ENCODE measurements at places on chromosomes 11 and 22.
A peak's percentile ranks its signal among the peaks of the same experiment; 100 is the strongest.

DNA sequence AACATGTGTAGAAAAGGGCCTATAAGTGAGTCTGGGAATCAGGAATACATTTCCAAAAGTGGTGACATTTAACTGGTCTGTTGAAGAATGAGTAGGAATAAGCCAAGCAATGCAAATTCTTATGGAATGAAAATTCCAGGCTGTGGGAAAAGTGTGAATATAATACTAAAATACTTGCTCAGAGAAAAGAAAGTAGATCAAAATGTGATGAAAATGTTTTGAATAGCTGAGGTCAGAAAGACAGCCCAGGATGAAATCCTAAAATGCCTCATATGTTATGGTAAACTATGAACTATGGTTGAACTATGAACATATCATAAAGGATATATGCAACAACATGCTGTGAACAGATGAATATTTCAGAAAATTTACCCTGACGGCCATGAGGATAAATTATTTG lies 688.3 kb upstream of the FAT3 start:
- no peak for DNase-seq

GRCh38 chr11:70326365-70326811 lies 55.9 kb downstream of the PPFIA1 start:
- no peak for DNase-seq

DNA sequence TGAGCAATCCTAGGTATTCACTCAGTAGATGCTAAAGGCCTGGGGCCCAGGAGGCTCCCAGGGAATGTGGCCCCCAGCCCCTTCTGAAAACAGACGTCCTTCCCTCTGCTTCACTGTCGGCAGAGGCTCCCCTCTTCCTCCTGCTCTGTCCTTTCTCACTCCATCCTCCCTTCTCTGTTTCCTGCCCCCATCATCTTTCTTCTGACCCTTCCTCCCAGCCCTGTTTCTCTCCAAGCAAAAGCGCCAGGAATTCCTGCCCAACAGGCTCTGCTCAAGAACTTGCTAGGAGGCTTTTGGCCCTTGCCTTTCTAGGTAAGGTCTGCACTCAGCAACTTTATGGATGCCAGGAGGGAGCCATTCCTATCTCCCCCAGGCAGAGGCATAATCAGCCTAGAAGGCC lies 300.5 kb downstream of the NTM start:
- no peak for DNase-seq

- DNase-seq: no peak
Observed at GRCh38 chr11:30863209-30863608, 277.1 kb upstream of the MPPED2 start.

DNA sequence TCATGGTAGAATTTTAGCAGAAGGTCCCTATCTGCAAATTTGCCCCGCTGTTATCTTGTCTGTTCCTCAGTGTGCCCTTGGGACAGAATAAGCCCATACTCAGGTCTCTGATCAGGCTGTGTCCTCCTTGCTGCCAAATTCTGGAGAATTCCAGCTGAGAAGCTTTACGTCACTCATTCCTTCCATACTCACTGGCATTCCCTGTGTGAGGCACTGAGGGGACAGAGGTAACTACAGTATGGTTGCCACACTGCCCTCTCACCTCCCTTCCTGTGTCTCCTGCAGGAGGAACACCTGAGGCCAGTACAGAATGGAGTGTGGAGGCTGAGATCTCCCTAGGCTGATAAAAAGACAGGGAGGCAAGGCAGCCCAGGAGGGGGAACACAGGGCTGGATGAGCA lies 31.5 kb downstream of the SHISA8 start:
- no peak for DNase-seq

- DNase-seq: no peak
Observed at GRCh38 chr22:41354979-41355378, 26.8 kb upstream of the TEF start.

DNA sequence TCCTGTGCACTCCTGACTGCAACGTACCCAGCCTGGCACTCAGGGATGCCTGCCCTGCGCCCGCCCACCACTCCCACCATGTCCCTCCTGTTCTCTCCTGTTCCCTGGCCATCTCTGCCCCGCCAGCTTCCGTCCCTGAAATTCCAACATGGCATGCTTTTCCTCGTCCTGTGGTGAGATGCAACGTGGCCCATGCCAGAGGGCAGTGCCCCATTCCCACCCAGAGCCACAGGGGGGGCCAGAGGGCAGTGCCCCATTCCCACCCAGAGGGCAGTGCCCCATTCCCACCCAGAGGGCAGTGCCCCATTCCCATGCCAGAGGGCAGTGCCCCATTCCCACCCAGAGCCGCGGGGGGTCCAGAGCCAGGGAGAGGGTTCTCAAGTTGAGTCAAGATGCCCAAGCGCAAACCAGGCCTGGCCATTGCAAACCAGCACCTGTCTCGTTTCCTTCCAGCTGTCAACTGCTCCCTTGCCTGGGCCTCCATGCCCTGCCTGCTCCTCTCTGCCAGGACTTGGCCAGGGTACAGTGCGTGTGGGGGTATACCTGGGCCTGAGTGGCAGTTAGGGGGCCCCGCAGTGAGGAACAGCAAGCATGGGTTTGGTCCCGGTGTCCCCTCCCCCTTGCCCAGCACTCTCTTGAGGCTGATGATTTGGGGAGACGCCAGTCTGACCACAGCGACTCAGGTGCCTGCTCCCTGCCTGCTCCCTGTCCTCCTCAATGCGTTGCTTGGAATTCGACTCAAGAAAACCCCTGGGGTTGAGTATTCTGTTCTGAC lies 14.6 kb downstream of the B3GAT1 start:
- DNase-seq: no peak

GRCh38 chr22:32623943-32624342 lies 149.3 kb downstream of the FBXO7 start:
- DNase-seq: no peak

GRCh38 chr22:17921871-17922821 lies 102.2 kb downstream of the MICAL3 start:
- DNase-seq: no peak

- DNase-seq: no peak
Observed at GRCh38 chr11:70836071-70836470, 416.3 kb downstream of the SHANK2 start.

DNA sequence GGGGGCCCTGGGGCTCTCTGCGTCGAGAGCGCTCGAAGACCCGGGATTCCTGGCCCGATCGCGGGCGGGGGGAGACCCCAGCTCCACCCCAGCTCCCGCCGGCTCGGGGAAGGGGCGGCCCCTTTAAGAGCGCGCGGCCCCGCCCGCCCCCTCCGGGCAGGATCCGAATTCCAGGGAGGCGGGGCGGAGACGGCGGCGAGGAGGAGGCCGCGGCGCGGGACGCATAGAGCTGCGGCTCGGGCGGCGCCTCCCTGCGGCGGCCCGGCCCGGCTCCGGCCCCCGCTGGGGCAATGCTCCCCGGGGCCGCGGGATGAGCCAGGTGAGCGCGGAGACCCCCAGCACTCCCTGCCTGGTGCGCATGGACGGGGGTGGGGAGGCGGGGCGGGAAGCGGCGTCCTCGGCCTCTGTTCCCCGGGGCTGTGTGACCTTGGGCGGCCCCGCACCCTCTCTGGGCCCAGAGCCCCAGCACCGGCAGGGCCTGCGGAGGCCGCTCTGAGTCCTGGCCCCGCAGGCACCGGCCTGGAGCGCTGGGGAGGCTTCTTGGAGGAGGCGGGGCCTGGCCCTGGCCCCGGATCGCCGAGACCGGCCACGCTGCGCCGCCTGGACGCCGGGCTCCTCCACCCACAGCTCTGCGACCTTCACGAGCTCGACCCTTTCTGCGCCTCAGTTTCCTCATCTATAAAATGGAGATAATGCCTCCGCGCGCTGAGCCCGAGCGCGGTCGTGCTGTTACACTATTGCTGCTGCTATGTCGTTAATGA lies 565 bp downstream of the GAS2L1 start:
- DNase-seq: no peak

GRCh38 chr11:36627006-36627405 lies 29.0 kb upstream of the RAG2 start:
- no peak for DNase-seq

- DNase-seq: peak; percentile 26
Observed at GRCh38 chr11:8090756-8091155, 9.7 kb downstream of the TUB start.

DNA sequence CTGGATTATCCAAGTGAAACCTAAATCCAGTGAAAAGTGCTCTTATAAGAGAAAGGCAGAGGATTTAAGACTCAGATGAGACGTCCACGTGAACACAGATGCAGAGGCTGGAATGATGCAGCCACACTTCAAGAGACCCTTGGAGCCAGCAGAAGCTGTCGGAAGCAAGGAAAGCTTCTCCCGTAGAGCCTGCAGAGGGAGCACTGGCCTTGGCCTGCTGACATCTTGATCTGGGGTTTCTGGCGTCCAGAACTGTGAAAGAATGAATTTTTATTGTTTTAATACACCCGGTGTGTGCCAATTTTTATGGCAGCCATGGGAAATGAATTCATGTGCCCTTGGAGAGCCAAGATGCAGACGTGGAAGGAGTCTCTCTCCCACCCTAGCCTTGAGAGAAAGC lies 407.0 kb upstream of the B3GAT1 start:
- no peak for DNase-seq

DNA sequence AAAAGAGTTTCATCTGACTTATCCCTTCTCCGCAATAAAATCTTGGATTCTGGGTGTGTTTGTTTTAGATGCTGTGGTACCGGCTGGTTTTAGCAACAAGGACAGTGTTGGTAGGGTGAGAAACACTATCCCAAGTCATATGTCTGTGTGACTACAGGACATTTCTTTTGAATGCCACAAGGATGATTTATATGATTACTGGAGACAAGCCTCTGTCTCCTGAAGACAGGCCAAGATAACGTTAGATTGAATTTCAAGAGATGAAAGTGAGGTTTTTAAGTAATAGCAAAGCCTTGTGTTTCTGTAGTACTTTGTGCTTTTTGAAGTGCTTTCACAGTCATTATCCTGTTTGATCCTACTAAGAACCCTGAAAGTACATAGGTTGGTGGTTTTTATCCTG lies 101.6 kb downstream of the COMMD9 start:
- DNase-seq: no peak

DNA sequence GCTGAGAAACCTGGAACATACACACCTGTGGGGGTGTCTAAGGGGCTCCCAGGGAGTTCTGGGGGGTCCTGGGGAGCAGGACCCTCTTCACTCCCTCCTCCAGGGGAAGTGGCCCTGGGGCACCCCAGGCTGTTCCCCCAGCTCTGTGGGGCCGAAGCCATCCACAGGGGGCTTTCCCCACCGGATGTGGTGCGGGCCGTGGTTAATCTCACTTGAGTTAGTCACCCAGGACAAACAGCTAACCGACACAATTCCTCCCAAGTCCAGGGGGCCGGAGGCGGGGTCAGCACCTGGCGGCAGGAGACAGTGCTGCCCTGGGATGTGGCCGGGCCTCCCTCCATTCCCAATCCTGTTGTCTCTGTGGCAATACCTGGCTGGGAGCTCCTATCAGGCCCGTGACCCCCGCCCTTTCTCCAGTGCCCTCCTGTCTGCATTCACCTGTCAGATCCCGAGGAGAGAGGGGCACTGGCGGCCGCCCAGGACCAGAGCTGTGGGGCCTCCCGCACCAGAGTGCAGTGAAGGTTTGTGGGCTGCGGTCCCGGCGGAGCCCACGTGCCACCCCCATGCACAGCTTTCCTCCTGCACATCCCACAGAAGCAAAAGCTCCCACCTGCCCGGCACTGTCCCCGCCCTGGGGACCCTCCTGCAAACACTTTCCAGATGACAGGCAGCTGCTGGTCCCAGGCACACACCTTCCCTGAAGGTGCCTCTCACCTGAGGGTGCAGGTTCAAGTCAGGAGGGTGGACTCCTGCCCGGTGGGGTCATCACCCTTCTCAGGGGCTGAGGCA lies 5.2 kb upstream of the MUC5AC start:
- peak; percentile 61 for DNase-seq

GRCh38 chr11:47531666-47532065 lies 21.3 kb downstream of the CELF1 start:
- DNase-seq: no peak

DNA sequence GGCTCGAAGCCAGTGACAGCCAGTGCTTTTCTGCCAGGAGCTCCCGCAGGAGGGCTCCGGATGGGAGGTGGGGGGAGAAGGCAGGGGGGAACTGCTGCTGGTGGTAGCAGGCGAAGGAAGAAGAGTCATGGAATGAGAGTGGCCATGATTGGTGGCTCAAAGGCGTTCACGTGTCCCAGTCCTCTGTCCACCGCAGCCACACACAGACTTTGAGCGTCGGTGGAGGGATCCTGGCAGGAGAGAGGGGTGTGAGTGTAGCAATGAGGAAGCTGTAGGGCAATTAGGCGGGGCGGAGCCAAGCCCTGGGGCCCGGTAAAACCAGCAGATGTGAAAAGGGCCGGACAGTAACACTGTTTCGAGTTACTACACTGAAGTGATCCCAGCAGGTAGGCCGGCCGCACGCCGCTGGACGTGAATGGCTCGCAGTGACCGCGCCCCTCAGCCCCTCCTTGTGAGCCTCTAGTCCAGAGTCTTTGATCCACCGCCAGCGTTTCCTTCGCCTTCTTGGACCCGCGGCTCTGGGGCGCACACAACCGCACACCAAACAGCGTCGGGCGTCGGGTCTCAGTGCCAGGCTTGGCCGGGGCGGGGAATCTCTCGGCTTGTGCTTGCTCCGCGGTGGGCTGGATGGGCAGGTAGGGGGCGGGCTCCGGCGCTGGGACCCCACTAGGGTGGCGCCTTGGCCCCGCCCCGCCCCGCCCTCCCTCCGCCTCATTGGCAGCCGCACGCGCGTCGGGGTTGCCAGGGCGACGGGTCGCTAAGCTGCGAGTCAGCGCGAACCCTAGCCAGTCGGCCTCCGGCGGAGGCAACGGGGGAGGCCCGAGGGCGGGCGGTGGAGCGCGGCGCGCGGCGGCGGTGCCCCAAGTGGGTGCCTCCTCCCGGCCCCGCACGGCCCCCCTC lies at the start of gene LRRC10B:
TSS of gene LRRC10B (plus strand) at position 788 of the 900 bp plus-strand sequence. CDS start 250 bp downstream, outside the sequence.
- peak; percentile 62 for DNase-seq

- no peak for DNase-seq
Observed at GRCh38 chr22:44088976-44089570, 65.0 kb downstream of the PARVB start.

DNA sequence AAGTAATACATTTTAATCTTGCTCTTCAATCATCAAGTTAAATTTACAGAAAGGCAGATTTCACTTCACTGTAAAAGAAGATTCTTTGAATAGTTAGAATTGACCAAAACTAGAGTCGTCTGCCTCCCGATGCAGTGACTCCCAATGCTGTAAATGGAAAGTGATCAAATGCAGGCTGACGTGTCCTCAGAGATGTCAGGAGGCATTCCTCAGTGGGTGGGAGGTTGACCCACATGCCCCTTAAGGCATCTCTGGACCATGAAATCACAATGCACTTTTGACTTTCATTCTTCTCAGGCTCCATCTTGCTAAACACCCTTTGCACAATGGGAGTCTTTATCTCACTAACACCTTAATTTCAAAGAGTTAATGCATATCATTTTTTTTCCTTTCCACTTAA lies 19.0 kb upstream of the CECR2 start:
- no peak for DNase-seq

GRCh38 chr11:11500744-11501487 lies 120.9 kb downstream of the GALNT18 start:
- DNase-seq: no peak

DNA sequence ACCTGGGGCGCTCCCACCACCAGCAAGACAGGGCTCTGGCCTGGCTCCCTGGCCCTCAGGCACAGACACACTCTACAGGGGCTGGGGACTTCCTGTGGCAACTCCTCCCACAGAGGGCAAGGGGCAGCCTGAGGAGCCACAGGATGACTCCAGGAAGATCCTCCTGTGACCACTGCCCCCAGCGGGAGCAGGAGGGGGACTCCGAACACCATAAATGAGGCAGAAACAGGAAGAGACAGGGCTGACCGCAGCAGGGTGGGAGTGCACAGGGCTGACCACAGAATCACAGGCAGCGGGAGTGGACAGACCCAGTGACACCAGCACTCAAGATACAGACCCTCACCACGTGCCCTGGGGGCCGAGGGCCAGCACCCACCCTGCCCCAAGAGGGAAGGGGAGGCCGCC lies 10.8 kb downstream of the ARAP1 start:
- no peak for DNase-seq
